ENCODE measurements at places on chromosomes 12 and 14.

DNA sequence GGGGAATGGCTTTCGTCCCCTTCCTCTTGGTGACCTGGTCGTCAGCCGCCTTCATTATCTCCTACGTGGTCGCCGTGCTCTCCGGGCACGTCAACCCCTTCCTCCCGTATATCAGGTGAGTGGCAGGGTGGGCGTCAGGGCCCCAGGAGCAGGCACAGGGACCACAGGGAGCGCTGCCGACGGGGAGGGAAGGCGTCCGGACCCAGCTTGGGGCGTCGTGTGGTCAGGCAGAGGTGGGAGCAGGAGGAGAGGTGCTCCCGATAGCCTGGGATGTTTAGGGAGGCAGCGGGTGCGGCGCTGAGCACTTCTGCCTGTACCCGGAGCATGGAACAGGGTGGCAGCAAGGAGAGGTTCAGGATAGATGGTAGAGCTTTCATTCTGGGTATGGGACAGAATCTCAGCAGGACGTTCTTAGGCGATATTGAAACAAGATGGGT lies 444 bp downstream of the DRAM1 start:
- DNase-seq: no peak

DNA sequence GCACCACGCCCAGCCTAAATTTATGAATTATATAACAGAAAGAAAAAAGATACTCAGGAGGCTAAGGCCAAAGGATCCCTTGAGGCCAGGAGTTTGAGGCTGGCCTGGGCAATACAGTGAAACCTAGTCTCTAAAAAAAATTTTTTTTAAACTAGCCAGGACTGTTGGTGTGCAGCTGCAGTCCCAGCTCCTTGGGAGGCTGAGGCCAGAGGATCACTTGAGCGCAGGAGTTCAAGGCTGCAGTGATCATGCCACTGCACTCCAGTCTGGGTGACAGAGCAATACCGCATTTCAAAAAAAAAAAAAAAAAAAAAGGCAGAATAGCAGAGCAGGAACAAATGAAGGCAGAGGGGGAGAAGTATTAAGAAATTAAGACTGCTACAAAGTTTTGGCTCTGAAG lies 2.6 kb upstream of the PSMA6 start:
- DNase-seq: no peak

DNA sequence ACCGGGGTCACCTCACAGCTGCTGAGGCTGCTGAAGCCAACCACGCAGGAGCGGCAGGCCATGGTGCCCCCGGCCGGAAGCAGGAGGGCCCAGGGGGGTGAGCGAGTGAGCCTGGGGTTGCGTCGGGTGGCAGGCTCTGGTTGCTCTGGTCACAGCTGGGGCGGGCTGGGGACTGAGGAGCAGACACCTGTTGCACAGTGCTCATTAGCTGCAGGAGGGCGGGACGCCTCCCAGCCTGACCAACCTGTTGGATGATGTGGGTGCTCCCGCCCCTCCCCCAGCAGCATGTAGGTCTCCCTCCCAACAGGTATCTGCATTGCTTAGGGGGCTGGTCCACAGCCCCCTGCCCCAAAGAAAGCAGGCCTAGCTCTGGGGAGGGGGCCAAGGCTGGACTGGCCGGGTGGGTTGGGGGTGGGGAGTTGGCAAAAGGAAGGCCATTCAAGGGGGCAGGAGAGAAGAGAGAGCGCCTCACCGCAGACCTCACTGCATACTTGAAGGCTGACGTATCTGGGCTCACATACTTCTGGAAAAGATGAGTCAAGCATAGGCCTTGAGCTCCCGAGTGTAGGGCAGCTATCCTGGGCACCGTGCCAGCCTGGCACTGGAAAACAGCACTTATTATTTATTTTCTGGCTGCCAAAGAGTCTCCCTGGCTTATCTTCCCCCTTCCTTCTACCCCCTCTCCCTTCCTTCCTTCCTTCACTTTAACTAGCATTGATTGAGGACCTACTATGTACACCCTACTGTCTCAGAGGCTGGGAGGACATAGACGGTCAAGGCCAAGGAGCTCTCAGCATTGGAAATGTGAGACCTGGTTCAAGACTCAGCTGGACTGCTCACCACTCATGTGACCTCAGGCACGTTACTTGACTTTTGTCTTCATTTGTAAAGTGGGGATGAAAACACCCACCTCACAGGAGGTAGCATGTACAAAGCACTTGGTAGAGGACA lies at the start of gene KRT80:
KRT80 (minus strand) TSS at position 174 of the 951 bp plus-strand sequence; CDS start at position 62, 112 bp downstream.
- peak; percentile 33 for DNase-seq

DNA sequence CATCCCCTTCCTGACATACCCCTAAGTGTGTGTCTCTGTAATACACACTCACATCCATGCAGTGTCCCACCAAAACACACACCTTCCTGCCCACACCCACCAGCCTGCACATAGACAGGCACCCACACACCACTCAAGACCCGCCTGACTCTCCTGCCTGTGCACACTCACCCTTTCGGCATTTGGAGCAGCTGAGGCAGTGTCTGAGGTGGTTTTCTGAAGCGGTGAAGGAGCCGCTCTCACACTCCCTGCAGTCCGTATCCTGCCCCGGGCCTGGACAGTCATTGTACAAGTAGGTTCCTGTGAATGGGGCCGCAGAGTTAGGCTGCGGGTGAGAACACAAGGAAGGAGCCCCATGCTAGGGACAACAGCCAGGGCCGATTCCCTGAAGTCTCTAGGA lies 8.3 kb downstream of the TNFRSF1A start:
- no peak for DNase-seq

GRCh38 chr12:112130441-112130998 lies 5.2 kb downstream of the TRAFD1 start:
- no peak for DNase-seq

- DNase-seq: no peak
These were observed 45.6 kb downstream of the FANCM start for GRCh38 chr14:45181329-45181728.

GRCh38 chr14:99516156-99516870 lies 35.1 kb downstream of the CCNK start:
- DNase-seq: no peak

DNA sequence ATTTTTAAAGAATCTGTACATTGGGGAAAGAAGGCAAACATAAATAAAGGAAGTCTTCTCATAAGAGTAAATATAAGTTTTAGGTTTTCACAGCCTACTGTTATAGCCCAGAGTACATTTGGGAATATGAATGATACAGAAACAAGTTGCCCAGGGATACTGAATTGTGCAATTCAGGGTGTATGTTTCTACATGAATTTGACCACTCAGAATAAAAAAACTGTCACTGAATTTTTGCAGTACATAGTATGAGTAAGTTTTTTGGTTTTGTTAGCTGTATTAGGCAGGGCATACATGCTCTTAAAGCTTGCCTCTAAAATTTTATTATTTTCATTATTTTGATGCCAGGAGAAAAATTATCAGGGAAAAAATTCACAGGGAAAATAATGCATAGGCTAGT lies 6.6 kb upstream of the PCNX4 start:
- DNase-seq: no peak

GRCh38 chr14:99563749-99564129 lies 40.3 kb downstream of the CCDC85C start:
- DNase-seq: no peak

DNA sequence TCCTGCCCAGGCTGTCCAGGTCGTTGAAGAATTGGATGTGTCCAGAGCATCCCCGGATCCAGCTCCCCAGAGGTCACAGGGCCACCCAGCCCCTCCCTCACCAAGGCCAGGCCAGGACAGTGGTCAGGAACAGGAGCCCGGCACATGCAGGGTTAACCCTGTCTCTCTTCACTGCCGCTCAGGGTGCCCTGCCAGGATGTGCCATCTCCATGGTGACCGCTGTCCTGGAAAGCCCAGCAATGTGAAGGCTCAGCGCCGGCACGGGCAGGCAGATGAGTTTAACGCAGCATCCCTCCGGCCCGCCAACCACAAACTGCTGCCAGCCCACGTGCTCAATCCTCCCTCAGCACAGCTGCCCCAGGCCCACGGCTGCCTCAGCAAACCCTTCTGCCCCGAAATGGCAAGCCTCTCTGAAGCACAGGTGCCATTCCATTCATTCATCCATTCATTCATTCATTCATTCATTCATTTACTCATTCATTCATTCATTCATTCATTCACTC lies 4.4 kb downstream of the TMEM179 start:
- DNase-seq: no peak

DNA sequence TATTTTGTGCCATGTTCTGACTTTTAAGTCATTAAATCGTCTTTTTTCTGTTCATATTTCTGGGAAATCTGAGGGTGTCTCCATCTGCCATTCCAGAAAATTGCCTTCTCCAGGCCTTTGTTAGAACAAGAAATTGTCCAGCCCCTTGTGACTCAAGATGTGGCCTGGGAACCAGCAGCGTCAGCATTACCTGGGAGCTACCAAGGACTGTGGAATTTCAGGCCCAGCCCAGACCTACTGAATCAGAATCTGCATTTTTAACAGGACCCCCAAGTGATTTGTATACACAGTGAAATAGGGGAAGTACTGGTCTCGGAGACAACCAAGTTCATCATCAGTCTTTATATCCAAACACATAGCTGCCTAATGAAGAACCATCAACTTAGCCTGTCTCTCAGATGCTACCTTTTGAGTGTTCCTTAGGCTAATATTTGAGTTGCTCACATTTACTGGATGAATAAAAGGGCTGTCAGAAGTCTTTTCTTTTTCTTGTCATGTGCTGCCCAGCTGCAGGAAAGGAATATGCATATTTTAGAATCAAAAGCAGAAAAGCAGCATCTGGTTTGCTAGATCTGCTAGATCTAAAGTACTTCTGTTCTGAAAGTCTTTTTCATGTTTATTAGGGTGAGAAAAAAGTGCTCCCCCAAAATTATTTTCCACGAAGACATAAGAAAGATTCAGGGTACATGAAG lies 21.2 kb downstream of the GPHB5 start:
- no peak for DNase-seq

DNA sequence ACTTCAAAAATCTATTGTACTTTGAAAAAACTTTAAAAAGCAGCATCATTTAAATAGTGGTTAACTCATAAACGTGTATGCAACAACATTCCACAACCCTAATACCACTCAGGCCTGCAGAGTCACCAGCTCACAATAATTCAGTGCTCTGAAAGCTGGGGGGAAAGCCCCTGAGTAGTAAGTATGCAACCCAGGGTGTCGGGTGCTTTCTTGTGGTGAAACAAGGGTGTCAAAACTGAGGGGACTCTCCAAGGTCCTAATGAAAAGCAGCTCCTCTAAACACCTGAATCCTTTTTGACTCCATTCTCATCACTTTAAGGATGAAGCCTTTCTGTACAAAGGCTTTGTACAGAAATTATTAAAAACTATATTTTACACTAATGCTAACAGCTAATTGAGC lies 33.7 kb downstream of the FGFR1OP2 start:
- no peak for DNase-seq

DNA sequence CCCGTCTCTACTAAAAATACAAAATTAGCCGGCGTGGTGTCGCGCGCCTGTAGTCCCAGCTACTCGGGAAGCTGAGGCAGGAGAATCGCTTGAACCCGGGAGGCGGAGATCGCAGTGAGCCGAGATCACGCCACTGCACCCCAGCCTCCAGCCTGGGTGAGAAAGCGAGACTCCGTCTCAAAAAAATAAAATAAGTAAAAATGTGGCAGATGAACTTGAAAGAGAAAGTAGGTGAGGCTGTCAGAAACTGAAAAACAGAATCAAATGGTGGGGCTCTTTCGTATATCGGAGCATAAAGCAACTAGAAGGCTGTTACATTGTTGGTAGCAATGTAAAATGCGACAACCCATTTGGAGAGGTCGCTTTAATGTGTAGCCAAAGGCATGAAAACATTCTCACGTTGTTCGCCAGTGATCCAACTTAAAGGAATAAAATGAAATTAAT lies 767 bp upstream of the CCNT1 start:
- DNase-seq: no peak

- DNase-seq: no peak
These were observed 7.4 kb upstream of the KRT77 start for GRCh38 chr12:52710730-52711129.

DNA sequence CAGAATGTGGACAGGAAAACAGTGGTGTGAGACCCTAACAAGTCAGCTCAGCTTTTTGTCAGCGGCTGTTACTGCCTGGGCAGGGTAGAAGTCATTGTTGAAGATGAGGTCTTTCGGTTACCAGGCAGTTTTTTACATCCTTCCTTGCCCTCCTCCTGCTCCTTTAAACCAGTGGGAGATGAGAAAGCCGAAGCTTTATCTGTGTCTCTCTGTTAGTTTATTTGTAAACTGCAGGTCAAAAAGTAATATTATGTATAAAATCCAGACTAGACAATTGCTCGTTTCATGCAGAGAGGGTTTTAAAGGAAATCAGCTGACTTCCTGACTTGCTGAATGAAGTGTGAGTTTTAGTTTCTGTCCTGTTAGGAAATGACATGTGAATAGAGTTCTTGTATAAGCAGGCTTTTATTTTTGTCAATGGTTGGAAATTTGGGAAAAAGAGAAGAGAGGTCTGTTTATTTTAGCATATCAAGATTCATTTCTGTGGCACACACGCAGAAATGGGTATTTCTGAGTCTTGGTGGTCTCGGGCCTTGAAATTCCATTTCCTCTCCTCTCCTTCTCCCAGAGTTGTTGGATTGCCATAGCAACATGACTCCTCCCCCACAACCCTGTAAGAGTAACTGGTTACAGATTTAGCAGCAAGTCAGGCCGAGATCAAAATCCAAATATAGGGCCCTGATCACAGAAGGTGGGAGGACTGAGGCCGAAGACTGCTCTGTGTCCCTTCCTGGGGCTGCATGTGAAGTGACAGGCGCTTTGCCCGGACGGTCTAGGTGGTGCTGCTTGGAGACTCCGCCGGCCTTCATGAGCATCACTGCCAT lies 60.8 kb downstream of the SAMD4A start:
- peak; percentile 35 for DNase-seq

- DNase-seq: no peak
These were observed 378.8 kb upstream of the DCN start for GRCh38 chr12:91561301-91561957.

DNA sequence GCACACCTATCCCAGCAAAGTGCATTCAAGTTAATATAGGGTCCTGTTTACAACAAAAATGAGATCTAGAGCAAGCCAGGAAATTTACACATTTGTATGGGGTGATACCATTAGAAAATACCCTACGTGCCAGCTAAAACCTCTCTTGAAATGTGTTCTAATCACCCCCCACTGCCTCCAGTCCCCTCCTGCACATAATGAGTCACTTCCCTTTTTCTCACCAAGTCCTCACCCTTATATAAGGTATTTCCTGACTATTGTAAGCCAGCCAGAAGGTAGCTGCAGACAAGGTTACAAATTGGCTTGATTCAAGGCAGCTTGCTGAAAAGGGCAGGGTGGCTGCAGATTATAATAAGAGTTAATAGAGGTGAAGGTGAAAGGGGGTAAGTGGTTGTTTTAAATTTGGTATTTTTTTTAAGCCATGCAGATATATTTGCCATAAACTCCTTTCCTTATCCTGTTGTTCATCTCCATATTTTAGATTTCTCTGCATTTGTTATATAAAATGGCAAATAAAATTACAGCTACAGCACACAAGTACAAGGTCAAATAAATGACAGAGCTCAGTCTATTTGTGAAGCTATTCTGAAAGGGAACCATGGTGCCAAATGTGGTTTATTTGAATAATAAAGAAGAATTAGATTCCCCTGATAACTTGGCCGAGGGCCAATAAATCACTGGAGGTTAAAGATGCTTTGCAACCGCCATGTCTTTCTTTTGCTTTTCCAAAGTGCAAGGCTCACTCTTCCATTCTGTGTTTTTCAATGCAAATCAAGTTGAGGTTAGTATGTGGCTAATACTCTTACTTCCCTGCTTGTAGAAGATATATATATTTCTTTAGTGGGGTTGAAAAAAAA lies 385.9 kb downstream of the EGLN3 start:
- DNase-seq: no peak
